ENCODE measurements at places on chromosomes 13 and 19.

GRCh38 chr13:106151056-106151699, 384.3 kb downstream of the EFNB2 start:
- DNase-seq = no peak

DNA sequence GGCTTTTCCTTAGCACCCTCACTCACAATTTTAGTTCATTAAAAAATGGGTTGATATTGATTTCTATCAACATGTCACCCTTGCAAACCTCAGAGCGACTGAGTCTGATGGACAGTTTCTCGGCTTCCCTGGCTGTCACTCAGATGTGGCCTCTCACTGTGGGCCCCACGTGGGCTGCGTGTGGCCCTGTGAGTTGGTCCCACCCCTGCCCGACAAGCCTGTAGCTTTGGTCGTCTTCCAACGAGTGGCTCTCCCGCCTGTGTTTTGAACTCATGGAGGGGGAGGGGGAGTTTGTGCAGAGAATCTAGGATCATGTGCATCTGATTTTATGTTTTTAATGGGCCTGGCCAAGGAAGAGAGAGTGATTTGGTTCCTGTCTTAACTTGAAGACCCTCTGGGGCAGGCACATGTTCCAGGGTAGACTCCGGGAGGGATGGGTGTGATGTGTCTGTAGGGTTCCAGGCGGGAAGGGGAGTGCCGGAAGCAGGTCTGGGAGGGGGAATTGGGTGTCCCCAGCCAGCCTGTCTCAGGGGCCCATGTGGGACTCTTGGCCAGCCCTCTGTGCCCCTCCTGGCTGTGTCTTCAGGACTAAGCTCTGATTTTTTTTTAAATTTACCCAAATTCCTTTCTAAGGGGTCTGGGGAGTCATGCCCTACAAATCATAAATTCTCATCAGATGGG, 18.9 kb downstream of the ATP11A start:
- DNase-seq = no peak

DNA sequence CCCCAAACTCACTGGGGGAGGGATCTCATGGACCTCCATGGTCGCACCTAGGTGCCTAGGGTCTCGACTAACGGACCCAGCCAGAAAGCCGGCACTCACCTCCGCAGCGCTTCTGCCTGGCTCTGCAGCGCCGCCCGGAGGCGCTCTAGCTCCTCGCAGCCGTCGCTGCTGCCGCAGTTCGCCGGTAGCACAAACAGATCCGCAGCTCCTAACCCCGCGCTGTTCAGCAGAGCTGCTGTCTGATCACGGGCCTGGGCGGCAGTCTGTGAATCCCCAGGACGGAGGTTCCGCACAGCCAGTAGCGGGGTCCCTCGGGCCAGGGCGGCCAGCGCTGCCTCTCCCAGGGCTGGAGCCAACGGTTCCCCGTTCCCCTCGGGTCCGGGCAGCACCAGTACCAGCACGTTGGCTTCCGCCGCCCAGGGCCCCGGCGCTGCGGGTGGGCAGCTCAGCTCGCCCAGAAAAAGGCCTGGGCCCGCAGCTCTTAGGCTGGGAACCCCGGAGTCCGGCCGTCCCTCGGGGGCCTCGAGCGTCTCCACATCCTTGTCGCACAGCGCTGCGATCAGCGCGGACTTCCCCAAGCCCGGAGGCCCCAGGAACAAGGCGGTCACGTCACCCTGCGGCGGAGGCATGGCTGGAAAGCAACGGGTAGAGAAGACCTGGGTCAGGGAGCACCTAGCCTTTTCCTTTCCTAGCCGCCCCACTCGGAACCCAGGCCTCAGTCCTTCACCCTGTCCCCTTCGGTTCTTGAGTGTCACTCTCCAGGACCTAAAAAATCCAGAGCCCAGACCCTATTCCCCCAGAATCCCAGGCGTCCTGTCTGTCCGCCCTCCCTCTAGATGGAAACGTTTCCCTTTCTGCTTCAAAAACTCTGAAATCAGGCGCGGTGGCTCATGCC, 977 bp downstream of the IRGQ start:
- peak; percentile 32 for DNase-seq

- no peak for DNase-seq
Observed at GRCh38 chr13:26558074-26558805, 757 bp downstream of the WASF3 start.

DNA sequence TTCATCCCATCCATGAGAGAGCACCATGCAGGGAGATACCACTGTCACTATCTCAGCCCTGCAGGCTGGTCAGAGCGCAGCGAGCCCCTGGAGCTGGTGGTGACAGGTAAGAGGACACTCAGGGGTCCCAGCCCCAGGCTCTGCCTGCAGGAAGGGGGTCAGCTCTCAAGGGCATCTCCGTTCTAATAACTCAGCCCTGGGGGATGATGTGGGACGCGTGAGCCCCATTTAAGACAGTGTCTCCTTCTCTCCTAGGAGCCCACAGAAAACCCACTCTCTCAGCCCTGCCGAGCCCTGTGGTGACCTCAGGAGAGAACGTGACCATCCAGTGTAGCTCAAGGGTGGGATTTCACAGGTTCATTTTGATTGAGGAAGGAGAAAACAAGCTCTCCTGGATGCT, 15.5 kb upstream of the KIR3DL3 start:
- no peak for DNase-seq

DNA sequence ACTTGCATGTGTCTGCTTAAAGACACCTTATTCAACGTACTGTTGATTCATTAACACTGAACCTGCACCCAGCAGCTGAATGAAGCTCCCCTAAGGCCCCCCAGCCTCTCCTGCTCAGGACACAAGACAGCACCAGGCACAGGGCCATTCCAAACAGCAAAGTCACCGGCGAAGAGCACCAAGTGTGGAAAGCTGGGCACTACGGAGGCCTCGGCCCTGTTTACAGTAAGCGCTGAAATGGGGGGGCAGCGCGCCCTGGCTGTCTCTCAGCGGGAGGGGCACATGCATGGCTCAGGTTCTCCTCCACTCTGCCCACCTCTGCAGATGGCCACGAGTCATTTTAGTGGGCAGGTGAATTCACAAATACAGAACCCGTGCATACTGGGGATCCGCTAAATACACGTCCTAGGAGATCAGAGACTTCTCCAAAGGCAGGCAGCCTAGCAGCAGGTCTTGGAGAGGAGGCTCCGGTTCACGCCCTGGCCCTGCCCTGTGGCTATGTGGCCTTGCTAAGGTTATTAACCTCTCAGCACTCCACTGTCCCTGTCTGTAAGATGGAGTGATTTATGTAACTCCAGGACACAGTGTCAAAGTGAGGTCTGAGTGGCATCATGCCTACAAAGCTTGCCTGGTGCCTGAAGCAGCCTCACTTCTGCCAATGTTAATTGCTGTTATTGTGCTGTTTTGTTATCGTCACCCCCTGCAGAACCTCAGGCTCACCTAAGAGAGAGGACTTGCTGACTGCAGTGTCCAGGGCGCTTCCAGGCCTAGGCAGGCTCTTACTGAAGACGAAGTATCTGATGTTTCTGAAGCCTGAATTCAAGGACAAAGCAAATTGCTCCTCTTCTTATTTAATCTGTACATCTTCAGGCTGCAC, 207.4 kb upstream of the SOX1 start:
- DNase-seq = no peak

- DNase-seq = no peak
Observed at GRCh38 chr19:33504058-33504444, 17.5 kb downstream of the PEPD start.

GRCh38 chr19:4013886-4014540, 6.5 kb downstream of the PIAS4 start:
- DNase-seq = no peak

GRCh38 chr13:42885325-42885724, 103.9 kb downstream of the FAM216B start:
- DNase-seq = no peak
